ENCODE measurements at places on chromosomes 12 and 14.

GRCh38 chr12:92259291-92259690 lies 113.6 kb upstream of the BTG1 start:
- no peak for DNase-seq

DNA sequence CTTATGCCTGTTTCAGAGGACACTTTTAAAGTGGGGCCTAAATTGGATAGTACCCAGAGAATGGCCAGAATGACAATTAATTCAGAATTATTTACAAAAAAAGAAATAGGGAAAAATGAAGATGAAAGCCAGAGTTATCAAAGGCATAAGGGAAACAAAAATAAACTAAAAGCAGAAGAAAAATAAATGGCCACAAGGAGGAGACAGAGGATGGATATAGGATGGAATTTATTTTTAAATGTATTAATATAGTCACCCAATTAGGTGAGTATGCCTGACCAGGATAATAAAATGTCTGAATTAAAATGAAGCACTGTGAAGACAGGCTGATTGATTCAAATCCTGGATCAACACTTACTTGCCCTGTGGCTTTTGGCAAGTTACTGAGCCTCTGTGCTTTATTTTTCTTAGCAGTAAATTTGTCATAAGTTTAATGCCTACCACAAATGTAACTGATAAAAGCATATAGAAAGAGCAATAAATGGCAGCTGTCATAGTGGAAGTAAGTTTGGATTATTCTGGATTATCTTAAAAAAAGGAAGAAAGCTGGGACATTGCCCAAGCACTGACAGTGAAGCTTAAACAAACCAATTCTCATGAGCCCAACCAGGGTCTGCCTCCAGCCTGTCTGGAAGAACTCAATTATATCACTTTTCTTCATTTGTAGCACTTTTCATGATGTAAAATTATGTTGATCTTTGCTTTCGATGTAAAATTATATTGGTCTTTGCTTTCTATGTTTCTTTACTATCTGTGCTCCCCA lies 3.5 kb downstream of the CLEC9A start:
- no peak for DNase-seq

- no peak for DNase-seq
Measured at GRCh38 chr12:43402436-43402835, 149.6 kb downstream of the ADAMTS20 start.

GRCh38 chr12:126607867-126608266 lies 1542.6 kb downstream of the AACS start:
- no peak for DNase-seq

All from cerebellar cortex (tissue), 1 donor.